IMR-90 (cell line): ENCODE measurements at places on chromosomes 1 and 21. TPM values are rescaled to one million over a fixed set of nuclear protein-coding genes. Genes with fewer than 3 reads are reported as not detected.

DNA sequence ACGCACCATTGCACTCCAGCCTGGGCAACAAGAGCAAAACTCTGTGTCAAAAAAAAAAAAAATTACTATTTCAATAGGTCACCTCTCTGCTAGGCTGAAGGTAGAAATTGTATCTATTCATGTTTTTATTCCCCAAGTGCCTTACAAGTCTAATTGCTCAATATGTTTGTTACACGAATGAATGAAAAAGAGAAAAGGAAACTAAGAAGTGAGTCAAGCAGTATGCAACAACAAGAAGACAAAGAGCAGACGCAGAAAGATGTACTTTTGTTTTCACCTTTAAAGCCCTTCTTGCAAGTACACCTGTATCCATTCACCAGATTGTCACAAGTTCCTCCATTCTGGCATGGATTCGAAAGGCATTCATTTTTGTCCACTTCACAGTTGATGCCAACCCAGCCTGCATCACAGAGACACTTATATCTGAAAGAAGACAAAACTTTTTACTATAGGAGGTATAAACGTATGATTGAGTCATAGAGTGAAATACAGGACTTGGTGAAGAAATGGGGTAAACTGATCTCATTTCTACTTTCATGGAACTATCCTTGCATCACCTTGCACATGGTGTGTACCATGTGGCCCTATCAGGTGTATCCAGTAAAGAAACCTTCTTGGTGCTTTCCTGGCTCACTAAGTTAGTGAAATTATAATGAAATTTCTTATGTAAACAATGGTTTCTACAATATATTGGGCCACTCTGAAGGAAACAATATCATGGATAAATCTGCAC is 57.1 kb upstream of the ADAM30 start:
- no peak overlapping the region for H3K27ac ChIP-seq
- H3K27me3 ChIP-seq = no peaks in the 10 kb centered on the region
- no peak overlapping the region for H3K4me3 ChIP-seq

DNA sequence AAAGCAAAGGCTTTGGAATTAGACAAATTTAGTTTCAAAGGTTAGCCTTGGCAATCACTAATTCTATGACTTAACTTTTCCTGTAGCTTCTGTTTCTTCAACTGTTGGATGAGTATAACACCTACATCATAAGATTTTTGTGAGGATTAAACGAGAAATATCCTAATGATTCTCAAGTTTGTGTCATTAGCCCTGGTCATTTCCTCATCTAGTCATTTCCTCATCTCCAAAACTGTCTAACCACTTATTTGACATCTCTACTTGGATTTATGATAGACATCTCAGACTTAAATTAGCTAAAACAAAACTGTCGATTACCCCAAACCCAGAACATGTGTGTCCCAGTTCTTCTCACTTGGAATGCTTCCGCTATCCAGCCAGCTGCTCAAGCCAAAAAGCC is 80.2 kb upstream of the CHODL start:
- no peak overlapping the region for H3K27ac ChIP-seq
- H3K4me1 ChIP-seq = no peaks in the 10 kb centered on the region
- DNase-seq = no peak
- no peaks in the 10 kb centered on the region for H3K27me3 ChIP-seq
- H3K36me3 ChIP-seq = no peaks in the 10 kb centered on the region

- H3K4me3 ChIP-seq = no peak overlapping the region
- DNase-seq = no peak
- peaks cover 12% of the 10 kb centered on the region for H3K27me3 ChIP-seq
- H3K36me3 ChIP-seq = no peaks in the 10 kb centered on the region
- no peak overlapping the region for H3K27ac ChIP-seq
- peaks cover 7% of the 10 kb centered on the region for H3K4me1 ChIP-seq
These were observed 14.7 kb upstream of the SPOCD1 start for GRCh38 chr1:31830511-31830910.

DNA sequence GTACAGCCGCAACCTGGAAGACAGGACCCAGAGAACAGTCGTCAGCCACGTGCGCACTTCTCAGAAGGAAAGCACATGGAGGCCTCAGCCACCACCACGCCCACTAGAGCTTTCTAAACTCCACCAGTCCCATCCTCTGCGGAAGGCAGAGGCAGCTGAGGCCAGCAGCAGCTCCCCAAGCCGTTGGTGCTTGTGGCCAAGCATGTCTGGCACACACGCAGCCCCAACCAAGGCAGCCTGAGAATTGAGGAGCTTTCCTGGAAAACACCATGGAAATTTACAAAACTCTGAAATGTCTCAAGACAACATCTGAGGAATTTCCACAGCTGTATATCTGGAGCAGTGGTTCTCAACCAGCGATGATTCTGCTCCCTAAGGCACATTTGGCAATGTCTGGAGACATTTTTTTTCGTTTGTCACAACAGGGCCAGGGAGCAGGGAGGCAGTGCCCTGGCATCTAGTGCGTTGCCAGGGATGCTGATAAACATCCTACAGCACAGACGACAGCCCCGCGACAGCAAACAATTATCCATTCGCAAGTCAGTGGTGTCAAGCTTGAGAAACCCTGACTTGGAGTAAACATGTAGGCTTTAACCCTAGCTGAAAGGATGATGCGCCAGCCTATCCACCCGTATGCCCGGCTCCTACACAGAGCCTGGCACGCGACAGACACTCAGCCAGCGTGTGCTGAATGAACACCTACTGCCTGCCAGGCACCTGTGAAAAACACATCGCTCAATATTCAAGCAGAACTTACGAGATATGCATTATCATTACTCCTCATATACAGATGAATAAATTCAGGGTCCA is 24.7 kb downstream of the NPHP4 start:
- DNase-seq = no peak
- no peaks in the 10 kb centered on the region for H3K4me1 ChIP-seq
- peaks cover 4% of the 10 kb centered on the region for H3K36me3 ChIP-seq
- no peaks in the 10 kb centered on the region for H3K27me3 ChIP-seq

DNA sequence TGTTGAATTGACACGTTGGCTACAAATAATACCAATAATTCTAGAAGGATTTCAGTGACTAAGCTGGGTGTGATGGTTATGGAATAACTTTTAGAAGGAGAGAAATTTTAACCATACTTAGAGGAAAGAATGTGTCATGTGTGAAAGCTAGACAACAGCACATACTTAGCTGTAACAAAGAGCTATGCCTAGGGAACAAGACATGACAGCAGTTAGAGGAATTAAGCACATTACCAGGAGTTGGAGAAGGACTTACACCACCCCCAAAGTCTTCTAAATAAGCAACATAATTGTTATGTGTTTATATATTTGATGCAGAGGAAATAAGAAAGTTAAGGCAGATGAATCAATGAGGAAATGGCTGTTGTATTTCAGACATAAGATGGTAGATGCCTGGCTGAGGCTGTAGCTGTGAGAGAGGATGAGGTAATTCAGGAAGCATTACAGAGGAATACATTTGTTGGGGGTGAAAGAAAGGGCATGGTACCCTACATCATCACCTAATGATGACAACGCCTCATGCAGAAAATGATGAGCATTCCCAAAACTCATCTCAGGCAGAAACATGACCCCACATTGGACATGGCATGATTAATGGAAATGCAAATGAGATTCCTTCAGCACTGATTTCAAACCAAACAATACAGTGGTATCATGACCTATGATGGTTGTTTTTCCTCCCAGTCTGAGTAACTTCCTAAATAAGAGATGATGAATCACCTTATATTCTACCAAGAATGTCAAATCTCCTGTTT is 211.5 kb downstream of the LHX8 start:
- H3K27me3 ChIP-seq = no peaks in the 10 kb centered on the region
- no peaks in the 10 kb centered on the region for H3K36me3 ChIP-seq
- DNase-seq = no peak
- no peak overlapping the region for H3K4me3 ChIP-seq
- H3K27ac ChIP-seq = no peak overlapping the region

- H3K4me3 ChIP-seq = no peak overlapping the region
- H3K4me1 ChIP-seq = peaks cover 12% of the 10 kb centered on the region
- H3K36me3 ChIP-seq = no peaks in the 10 kb centered on the region
- no peaks in the 10 kb centered on the region for H3K27me3 ChIP-seq
- DNase-seq = no peak
These were observed 374 bp downstream of the MAB21L3 start for GRCh38 chr1:116111524-116112021.

GRCh38 chr1:41626616-41627375 is 142.3 kb upstream of the EDN2 start:
- H3K4me1 ChIP-seq = peaks cover 36% of the 10 kb centered on the region
- H3K27ac ChIP-seq = no peak overlapping the region
- peak; percentile 31 for DNase-seq

- H3K27me3 ChIP-seq = no peaks in the 10 kb centered on the region
- no peak overlapping the region for H3K27ac ChIP-seq
- H3K4me1 ChIP-seq = peaks cover 5% of the 10 kb centered on the region
- peaks cover 9% of the 10 kb centered on the region for H3K36me3 ChIP-seq
These were observed 6.7 kb downstream of the GADD45A start for GRCh38 chr1:67691712-67692111.

DNA sequence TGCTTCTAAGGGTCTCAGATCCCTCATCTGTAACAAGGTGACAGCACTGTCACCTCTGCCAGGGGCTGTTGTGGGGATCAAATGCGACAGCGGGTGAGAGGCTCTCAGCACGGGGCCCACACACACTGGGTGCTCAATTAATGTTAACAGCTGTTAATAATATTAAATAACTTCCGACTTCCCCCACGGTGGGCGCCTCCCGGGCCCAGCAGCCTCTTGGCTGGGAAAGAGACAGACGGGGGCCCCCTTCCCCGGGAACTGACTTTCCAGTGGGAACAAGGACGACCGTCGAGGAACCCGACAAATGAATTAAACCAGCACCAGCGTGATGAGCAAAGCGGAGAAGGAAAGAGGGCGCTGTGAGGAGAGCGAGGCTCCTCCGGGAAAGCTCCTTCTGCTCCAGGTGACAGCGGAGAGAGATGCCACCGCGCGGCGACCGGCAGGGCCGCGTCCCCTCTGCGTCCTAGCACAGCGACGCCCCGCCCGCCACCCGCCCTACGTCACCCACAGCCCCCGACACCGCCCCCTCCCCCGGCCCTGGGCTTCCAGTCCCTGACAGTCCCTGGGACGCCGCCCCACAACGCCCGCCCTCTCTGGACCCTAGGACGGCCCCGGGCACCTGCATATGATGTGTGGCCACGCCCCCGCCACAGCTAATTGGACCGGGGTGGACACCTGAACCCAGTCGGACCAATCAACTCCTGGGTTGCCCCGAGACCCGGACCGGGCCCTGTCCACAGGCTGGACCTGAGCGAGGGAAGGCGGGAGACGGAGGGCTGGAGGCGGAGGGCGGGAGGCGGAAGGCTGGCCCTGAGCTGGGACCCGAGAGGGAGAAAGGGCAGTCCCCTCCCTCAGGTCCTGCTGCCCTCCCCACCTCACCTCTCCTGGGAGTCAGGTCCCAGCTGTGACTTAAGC is 38.2 kb downstream of the MATN1 start:
- DNase-seq = no peak
- no peak overlapping the region for H3K27ac ChIP-seq
- H3K4me3 ChIP-seq = no peak overlapping the region
- H3K4me1 ChIP-seq = no peaks in the 10 kb centered on the region
- no peaks in the 10 kb centered on the region for H3K36me3 ChIP-seq

- no peaks in the 10 kb centered on the region for H3K27me3 ChIP-seq
- H3K4me1 ChIP-seq = no peaks in the 10 kb centered on the region
- H3K27ac ChIP-seq = no peak overlapping the region
These were observed 27.4 kb downstream of the AGL start for GRCh38 chr1:99877568-99877967.

- no peak for DNase-seq
- peaks cover 3% of the 10 kb centered on the region; the same call in 1 of the 2 replicates for H3K36me3 ChIP-seq
- H3K4me3 ChIP-seq = no peak overlapping the region
These were observed 27.0 kb downstream of the TRIM11 start for GRCh38 chr1:228379666-228380065.

DNA sequence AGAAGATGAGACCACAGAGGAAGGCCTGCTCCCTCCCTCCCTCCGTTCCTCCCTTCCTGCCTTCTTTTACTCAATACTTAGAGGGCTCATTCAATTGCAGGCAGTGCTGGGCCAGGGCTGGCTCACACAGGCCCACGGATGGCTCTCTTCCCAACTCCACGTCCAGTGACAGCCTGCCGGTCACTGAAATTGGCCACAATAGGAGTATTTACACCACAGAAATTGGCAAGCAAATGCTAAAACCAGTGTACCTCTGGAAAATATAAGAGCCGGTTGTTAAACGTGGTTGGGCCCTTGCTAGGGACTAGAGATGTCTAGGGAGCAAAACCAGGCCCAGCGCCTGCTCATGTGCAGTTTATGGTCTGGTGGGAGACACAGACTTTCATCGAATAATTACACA is 72.4 kb upstream of the TMEM51 start:
- no peak overlapping the region for H3K27ac ChIP-seq
- no peak overlapping the region for H3K4me3 ChIP-seq
- no peaks in the 10 kb centered on the region for H3K27me3 ChIP-seq
- no peaks in the 10 kb centered on the region for H3K36me3 ChIP-seq
- no peak for DNase-seq
- no peaks in the 10 kb centered on the region for H3K4me1 ChIP-seq

GRCh38 chr1:20361401-20361800 is 70.7 kb downstream of the VWA5B1 start:
- H3K36me3 ChIP-seq = no peaks in the 10 kb centered on the region
- H3K27me3 ChIP-seq = peaks cover 39% of the 10 kb centered on the region
- no peak overlapping the region for H3K27ac ChIP-seq
- H3K4me1 ChIP-seq = peaks cover 11% of the 10 kb centered on the region; the same call in 1 of the 2 replicates
- DNase-seq = no peak

DNA sequence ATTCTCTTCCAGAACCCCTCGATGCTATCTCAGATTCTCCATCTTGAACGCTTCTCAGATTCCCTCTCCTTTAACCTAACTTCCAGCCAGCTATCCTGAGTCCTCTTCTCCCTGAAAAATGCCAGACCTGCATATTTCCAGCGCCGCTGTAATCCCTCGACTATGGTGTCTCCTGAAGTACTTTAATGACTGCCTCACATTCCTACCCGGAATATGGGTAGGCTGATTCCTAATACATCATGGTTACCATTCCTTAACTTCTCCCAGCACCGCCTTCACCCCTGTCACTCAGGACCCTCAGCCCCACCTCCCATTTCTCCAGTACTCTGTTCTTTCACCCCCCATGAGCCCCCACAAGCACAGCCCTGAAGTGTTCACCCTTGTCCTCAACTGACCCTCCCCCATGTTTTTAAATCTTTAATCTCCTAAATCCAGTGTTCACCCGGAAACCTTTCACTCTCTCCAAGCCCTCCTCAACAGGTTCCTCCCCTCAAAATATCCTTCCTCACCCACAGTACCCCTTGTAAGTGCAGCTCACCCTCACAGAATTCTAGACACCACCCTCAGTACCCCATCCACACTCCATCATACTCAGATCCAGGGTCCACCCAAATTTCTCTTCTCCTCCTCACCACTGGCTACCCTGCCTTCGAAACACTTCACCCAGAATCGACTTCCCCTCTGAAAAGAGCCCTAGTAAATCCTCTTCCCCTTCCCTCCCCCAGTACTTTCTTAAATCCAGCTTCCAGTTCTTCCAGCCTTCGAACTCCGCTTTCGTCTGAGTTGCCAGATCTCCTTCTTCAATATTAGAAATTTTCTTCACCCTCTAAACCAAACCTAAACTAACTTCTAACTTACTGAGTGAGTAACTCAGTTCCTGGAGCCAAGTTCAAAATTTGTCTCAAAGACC is 922 bp downstream of the CPT2 start:
- no peaks in the 10 kb centered on the region for H3K27me3 ChIP-seq
- peak overlapping the region; percentile 68 for H3K4me3 ChIP-seq
- H3K4me1 ChIP-seq = peaks cover 13% of the 10 kb centered on the region
- H3K36me3 ChIP-seq = peaks cover 15% of the 10 kb centered on the region
- peak overlapping the region; percentile 83 for H3K27ac ChIP-seq
- DNase-seq = no peak

Gene GAS5
- 380 and 450 TPM in 2 replicates for total RNA-seq

Gene SLC45A3
- total RNA-seq = 1.1 and 1.4 TPM in 2 replicates

Gene FABP3
- 4.8 and 5.6 TPM in 2 replicates for total RNA-seq

Gene NUP210L
- under 0.01 TPM in 2 replicates for total RNA-seq

Gene DTL
- 16.7 and 19.9 TPM in 2 replicates for total RNA-seq

Gene SERINC2
- 2.0 and 3.1 TPM in 2 replicates for total RNA-seq

Gene KRTAP11-1
- total RNA-seq = not detected in 2 replicates

Gene LCE1B
- not detected in 2 replicates for total RNA-seq
